Epithelial cell of proximal tubule (primary cell): ENCODE measurements at places on chromosomes 7 and 10.
A peak's percentile ranks its signal among the peaks of the same experiment; 100 is the strongest.

GRCh38 chr7:90988996-90989765 is 275.1 kb upstream of the FZD1 start:
- DNase-seq, result no peak

DNA sequence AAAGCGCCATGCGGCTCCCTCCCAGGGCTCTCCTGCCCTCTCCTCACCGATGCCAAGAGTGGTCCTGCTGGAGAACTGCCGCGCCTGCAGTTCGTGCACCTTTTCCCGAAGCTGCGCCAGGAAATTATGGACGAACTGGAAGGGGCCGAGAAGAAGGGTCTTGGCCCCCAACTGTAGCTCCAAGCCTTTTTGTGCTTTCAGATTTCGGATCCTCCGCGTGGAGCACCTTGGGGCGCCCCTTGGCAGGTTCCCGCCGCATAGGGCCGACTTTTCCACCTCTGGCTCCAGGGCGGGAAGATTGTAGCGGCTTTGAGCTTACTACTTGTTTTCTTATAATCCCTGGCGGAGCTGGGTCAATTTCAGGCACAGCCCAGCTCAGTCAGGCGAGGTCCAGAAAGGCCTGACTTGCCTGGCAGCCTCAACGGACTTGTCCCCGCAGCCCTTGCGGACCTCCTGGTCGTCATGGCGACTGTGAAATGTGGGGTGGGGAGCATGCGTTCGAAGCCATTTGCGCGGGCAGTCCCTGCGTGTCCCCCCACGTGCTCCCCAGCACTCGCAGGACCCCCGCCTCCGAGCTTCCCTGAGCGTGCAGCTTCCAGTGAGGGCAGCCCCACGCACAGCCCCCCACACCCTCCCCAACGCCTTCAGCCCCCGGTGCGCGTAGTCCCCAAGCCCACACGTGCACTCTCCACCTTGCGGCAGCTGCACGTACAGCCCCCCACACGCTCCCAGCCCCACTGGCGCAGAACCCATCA is 129.9 kb downstream of the KBTBD2 start:
- DNase-seq, result no peak

GRCh38 chr10:78248651-78249464 is 215.2 kb downstream of the RPS24 start:
- DNase-seq, result no peak

- DNase-seq, result no peak
Measured at GRCh38 chr7:143256932-143257331, 6.3 kb upstream of the GSTK1 start.

- no peak for DNase-seq
Measured at GRCh38 chr7:20013536-20013935, 203.6 kb downstream of the MACC1 start.

DNA sequence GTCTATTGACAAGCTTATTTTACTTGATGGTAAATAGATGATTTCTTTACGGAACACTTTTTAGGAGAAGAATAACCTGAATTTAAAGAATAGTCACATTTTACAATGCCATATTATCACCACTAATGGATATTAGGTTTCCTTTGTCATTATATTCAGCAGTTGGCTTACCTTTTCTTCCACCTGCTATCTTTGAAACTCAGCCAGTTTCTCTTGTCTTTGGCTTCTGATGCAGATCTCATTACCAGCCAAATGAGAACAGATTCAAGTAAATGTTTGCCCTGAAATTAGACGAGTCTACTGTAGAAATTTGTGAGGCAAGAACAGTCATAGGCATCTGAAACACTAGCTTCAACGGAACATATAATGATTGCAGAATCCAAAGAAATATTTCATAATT is 85.5 kb upstream of the OIT3 start:
- DNase-seq, result no peak

GRCh38 chr7:20783125-20783699 is 3.5 kb downstream of the SP8 start:
- no peak for DNase-seq

DNA sequence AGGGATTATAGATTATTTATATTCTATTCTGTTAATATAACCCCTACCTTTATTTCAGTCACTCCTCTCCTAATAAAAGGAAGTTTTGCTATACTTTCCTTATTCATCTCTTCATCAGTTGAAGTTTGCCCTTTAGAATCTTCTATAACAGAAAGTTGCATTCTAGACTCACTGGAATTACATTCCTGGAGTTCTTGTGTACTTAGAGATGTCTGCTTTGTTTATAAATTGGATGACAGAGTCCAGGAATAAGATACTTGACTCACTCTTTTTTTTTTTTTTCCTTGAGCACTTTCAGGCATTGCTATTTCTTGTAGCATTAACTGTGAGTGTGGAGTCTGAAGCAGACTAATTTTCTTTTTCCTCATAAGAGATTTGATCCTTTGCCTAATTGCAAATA is 640.8 kb downstream of the XPNPEP1 start:
- DNase-seq, result peak; percentile 59

- DNase-seq, result no peak
Measured at GRCh38 chr10:114394531-114394930, 9.8 kb downstream of the AFAP1L2 start.

GRCh38 chr7:2196381-2197378 is 36.1 kb downstream of the MAD1L1 start:
- DNase-seq, result no peak

DNA sequence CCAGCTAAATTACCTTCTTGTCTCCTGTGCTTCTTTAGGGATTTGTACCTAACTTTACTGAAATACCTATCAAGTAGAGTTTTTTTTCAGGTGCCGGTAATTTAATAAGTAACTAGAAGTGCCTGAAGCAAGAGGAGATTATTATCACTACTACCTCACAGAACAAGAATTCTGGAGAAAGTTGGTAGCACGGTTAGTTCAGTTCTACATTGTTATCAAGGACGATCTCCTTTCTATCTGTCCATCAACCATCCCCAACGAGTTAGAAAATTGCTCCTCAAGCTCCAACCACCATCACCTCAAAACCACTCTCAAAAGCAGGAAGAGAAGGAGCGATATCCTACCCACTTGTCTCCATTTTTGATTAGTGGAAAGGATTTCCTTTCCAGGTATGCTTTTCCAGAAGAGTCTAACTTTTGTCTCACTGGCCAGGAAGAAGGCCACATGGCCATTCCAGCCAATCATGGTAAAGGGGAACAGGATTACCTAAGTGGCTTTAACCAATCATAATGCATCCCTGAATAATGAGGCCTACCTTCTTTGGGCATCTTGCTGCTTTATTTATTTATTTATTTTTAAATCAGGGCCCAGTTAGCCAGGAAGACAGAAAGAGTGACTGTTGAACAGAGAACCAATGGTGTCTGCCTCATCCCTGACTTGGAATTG is 265.2 kb downstream of the SNX13 start:
- no peak for DNase-seq

DNA sequence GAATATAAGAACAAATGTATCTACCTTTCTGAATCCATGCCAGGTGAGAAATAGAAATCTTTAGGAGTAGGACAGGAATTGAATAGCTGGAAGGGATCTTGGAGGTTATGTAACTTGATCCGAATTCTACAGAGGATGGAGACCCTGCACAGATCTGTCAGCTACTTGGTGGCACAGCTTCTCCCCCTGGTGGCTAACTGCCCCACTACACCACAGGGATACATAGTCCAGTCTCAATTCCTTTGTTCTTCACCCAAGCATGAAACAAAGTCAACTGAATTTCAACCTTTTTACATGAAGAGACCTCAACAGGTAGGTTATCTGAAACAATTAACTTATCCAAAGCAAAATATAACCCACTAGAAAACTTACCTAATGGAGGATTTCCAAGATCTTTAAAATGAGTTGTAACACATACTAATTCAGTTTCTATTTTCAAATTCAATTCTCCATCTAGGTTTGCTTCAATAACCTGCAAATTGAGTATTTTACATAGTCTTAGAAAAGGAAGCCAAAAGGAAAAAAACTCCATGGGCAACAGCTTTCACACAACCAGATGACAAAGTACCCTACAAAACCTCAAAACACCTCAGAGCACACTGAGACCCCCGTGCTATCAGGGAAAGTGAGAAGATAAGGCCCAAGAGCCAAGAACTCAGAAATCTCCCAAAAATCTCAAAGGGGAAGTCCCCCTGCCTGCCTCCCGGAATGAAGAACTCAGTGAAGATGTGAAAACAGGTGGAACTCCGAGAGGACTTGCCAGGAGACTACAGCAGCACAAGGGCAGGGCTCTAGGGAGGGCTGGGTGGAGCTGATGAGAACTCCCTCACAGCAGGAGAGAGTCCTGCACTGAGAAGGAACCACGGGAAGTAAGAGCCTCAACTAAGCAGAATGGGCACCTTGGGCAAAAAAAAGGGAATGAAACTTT is 10.3 kb downstream of the HUS1 start:
- no peak for DNase-seq

DNA sequence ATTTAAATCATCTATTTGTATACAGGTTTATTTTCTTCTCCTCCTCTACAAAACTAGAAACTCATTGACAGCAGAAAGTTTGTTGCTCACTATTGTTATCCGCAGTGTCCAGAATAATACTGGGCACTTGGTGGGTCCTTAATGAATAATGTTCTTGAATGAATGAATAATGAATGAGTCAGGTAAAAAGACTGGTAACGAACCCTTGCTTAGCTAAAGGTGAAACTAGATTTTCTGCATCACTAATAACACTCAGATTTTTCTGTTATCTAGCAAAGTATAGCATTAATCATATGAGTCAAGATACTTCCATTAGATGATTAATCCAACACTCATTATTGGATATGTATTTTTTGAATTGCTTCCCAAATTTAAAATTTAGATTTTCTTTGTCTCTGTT is 953.2 kb downstream of the SORCS3 start:
- peak; percentile 26 for DNase-seq

DNA sequence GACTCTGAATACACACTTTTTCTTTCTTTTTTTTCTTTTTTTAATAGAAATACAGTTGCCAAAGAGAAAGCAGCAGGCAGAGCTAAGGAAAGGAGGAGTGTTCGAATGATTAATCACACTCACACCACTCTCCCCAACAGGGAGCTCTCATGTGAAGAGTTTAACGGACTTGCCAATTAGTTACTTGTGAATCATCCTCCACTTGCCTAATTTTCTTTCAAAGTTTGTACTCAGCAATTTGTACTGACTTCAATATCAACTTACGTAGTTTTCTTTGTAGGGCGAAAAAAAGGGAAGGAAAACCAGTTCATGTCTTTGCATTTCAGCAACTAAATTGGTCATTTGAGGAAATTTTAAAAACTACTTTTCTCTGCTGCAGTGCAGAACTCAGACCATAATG is 109.2 kb downstream of the PIP4K2A start:
- peak; percentile 92 for DNase-seq

DNA sequence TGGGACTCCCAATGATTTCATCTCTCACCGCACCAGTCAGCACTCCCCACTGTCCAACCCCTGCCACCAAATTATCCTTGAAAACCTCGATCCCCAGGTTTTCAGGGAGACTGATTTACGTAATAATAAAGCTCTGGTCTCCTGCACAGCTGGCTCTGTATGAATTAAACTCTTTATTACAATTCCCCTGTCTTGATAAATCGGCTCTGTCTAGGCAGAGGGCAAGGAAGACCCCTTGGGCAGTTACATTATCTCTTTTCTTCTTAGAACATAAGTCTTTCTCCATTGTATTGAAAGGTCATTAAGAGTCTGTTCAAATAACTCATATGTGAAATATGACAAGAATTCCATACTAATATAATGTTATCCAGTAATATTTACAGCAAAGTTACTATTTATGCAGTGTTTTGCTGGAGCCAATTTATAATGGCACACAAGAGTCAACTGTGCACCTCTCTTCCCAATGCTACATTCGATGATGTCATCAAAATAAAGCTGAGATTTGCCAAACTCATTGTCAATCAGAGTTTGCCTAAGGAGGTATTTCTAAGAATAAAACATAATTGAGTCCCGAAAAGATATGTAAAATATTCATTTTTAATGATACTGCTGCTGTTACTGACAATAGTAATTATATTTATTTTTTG is 1297.2 kb upstream of the LRRTM3 start:
- DNase-seq, result no peak

DNA sequence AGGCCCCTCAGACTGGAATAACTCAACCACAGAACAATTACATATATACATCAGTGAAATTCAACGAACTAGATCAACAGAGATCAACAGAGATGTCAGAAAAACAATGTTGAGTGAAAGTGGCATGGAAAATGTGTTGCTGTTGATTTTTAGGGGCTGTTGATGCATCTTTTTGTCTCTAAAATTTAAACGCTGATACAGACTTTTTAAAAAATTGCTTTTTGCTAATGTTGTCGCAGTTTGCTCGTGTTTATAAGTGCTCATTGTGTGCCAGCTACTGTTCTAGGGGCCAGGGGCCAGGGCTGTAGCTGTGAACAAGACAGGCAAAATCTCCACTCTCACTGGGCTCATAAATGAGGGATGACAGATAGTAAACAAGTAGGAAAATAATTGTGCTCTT is 18.3 kb downstream of the TMEM248 start:
- DNase-seq, result no peak

GRCh38 chr7:28942168-28942567 is 16.0 kb downstream of the TRIL start:
- DNase-seq, result no peak

GRCh38 chr7:157211690-157212089 is 73.0 kb downstream of the UBE3C start:
- DNase-seq, result no peak

DNA sequence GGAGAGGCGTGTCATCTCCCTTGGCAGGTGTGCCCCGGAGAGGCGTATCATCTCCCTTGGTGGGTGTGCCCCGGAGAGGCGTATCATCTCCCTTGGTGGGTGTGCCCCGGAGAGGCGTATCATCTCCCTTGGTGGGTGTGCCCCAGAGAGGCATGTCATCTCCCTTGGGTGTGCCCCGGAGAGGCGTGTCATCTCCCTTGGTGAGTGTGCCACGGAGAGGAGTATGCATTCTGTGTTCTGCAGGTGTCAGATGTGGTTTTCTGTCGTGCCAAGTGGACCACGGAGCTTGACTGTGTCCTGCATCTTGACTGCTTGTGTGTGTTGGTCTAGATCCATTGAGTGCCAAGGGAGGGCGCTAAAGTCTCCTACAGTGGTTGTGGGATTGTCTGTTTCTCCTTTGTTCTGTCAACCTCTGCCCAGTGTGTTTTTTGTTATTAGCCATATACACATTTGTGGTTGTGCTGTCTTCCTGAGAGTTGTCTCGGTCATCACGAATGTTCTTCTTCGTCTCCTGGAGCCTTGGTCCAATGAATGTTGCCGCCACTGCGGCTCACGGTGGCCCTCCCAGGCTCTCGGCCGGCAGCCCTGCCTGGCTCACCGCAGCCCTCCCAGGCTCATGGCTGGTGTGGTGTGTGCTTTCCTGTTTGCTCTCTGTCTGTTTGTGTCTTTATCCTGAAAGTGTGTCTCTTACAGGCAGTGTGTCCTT is 96.8 kb downstream of the INPP5A start:
- no peak for DNase-seq

DNA sequence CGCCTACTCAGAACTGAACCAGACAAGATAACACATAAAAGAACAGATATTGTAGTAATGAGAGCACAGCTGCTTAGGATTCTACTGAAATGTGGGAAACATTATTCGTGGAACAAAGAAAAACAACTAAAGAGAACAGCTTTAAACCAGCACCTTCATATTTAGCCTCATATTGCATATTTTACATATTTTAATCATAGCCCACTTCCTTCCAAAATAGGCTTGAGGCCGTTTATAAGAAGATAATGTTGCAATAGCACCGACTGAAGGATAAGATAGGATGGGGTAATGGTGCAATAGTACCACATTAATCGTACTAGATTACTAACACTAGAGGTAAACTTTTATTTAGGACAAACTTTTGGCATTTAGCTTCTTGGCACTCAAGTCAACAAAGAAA is 71.3 kb downstream of the KCND2 start:
- DNase-seq, result no peak
